ENCODE measurements at places on chromosomes 5 and 9.

- no peak for DNase-seq
Measured at GRCh38 chr9:92986176-92987119, 39.1 kb downstream of the FGD3 start.

- DNase-seq = no peak
Measured at GRCh38 chr9:81546489-81546888, 142.9 kb downstream of the TLE1 start.

GRCh38 chr5:122187426-122187825 lies 58.1 kb downstream of the ZNF474 start:
- no peak for DNase-seq

DNA sequence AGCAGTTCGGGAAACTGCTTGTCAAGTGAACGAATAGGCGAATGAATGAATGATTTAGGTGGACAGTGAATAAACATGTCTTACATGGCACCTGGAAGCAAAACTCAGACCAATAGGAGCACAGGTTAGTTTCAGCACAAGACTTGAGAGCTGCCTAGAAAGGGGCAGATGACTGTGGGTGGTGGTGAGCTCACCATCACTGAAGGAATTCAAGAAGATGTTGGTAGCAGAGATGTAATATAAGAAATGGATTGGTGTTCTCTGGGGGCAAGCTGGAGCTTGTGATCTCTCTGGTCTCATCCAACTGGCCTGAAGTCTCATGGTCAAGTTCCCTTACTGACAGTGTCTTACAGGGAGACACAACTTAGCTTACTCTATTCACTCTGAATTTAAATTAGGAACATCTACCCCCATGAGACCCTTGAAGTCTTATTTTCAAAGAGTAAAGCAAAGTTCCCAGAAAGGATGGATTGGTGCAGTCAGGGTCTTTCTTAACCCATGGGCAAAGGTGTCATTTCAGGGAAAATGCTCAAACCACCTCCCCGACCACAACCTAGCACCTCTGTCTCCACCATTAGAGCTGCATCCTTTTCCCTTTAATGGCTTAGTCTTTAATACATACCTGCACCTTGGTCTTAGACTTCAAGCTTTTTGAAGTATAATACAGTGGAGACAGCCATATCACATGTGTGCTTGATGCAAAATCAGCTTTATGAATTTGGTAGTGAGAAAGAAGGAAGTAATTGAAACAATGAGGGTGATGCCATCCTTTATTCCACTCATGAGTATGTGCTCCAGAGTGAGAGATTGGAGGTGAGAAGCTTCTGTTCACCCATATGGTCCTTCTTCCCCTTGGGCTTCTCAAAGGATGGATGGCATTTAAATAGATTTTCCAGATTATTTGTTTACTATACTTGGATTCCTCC lies 5.1 kb downstream of the LCP2 start:
- no peak for DNase-seq

DNA sequence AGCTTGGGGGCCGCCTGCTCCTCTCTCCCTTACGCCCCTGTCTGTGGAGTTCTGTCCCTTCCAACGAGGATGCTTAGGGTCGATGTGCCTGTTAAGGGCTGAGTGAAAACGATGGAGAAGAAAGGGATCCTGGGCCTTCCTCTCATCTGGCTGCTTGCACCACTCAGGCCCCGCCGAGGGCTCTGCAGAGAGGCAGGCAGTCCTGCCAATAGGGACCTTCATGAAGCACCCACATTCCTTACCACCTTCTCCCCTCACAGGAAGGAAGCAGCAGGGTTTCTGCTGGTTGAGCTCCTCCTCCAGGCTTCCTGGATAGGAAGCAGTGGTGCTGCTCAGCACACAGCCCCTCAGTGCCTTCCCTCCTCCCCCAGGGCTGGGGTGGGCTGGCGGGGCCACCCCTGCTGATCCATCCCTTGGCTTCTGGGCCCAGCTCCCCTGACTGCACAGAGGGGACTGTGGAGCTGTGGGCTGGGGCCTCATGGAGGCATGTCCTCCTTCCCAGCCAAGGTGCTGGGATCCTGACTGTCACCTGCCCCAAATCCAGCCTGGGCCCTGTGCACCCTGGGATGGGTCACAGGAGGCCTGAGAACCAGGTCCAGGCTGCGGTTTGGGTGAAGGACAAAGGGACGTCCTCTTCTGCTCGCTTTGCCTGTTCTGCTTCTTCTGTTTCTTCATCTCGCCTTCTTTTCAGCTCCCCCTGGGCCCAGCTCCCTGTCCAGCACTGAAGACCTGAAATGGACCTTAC lies 50.5 kb downstream of the AHRR start:
- DNase-seq = no peak
